ENCODE measurements at places on chromosomes 16 and 17.
A peak's percentile ranks its signal among the peaks of the same experiment; 100 is the strongest.

- no peak for DNase-seq
Observed at GRCh38 chr16:84917492-84917891, 93.8 kb downstream of the ZDHHC7 start.

GRCh38 chr17:33233811-33234177 is 59.3 kb downstream of the ASIC2 start:
- DNase-seq = no peak

DNA sequence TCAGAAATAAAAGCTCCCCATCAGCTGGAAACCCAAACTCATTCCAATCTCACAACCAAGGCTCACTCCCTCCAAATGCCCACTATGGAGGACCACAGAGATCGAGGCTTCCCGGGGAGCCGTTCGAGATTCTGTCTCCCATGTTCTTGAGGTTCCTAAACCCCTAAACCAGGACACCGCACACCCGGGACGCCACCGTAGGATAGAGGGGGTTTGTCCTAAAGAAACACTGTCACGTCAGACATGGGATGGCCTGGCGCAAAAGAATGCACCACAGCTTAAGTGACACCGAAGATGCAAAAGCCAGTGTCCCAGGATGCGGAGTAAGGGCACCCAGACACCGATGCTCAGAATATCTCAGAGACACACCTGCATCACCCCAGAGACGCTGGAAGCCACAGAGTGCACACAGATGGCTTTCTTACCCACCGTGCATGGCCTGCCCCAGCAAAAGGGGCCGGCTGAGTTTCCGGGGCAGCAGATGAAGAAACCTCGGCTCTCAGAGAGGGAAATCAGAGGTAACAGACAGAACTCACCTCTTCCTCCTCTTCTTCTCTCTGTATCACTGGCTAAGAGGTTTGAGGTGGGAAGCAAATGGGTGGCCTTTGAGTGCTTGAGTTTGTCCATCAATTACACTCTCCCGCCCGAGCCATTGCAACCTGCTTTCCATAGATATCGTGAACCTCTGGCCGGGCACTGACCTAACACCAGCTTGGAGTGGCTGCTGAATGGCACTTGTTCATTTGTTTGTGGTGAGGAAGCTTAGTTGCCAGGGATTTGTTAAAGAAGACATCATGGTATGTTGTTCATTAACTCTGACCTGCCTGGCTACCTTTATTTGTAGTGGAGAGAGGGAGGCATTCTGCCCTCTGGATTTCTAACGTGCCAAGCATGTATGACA is 65.1 kb upstream of the TNRC6C start:
- DNase-seq = no peak

GRCh38 chr17:37276475-37276874 is 99.3 kb upstream of the C17orf78 start:
- no peak for DNase-seq

DNA sequence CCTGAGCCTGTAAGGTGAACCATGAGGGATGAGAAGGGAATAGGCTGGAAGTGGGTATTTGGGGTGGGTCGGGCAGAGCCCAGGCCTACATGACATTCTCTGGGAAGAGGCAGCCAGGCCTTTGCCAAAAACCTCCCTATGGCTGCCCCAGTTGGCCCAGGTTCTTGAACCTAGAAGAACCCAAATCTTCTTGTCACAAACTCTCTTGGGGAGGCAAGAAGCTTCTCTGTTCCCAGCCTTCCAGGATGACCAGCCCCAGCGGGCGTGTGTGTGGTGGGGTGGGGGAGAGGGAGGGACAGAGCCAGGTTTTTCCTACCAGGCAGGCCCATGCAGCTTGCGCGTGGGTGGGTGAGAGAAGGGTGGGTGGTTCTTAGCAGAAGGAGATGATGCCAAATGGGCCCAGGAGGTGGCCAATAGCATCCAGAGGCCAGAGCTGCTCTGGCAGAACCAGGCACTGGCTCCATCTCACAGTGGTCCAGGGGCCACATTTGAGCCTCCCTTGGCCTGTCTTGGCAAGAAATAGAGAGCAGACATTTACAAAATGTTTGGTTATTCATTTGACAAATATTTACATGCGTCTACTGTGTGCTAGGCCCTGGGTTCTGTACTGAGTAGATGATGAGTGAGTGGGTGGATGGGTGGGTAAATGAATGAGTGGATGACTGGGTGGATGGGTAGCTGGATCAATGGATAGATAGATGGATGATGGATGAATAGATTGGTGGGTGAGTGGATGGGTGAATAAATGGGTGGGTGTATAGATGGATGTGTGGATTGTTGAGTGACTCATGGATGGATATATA is 44.3 kb upstream of the PLCG2 start:
- no peak for DNase-seq

DNA sequence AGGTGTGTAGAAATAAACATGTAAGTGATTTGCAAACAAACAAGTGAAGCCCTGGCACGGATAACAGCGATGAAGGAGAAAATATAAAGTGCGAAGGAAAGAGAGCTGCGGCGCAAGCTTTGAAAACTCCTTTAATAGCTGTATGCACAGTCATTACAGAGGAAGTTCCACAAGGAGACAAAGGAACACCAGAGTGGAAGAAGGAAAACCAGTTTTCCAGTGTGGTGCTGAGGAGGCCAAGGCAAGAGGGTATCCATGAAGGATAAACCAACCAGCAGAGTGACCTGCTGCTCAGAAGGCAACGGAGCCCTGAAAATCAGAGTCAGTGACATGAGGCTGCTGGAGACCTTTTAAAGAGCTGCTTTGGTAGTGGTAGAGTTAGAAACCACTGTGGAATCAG is 24.4 kb downstream of the METTL16 start:
- no peak for DNase-seq

- DNase-seq = no peak
Observed at GRCh38 chr17:81482673-81483072, 29.9 kb downstream of the ACTG1 start.

DNA sequence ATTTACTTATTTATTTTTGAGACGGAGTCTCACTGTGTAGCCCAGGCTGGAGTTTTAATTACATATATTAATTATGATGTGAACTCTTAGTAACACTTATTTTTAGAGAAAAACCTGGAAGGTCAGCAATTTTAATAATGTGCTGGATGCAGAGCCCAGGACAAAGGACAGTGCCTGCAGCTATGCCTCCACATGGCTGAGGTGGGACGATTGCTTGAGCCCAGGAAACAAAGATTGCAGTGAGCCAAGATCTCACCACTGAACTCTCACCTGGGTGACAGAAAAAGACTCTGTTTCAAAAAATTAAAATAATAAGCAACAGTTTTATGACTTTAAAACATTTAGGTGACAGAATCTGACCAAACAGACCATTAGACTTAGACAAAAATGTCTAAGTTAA is 11.0 kb upstream of the CARD14 start:
- DNase-seq = no peak

- DNase-seq = no peak
Observed at GRCh38 chr17:28948342-28948741, 3.0 kb downstream of the PHF12 start.

- DNase-seq = no peak
Observed at GRCh38 chr16:20675488-20676267, 21.8 kb downstream of the ACSM1 start.

GRCh38 chr16:83898463-83899271 is at the start of gene MLYCD:
Gene MLYCD (plus strand): TSS chr16:83899115. CDS start chr16:83899145, 30 bp downstream.
- peak; percentile 52 for DNase-seq

- DNase-seq = no peak
Observed at GRCh38 chr17:22300731-22301352, 608.5 kb downstream of the KCNJ18 start.

DNA sequence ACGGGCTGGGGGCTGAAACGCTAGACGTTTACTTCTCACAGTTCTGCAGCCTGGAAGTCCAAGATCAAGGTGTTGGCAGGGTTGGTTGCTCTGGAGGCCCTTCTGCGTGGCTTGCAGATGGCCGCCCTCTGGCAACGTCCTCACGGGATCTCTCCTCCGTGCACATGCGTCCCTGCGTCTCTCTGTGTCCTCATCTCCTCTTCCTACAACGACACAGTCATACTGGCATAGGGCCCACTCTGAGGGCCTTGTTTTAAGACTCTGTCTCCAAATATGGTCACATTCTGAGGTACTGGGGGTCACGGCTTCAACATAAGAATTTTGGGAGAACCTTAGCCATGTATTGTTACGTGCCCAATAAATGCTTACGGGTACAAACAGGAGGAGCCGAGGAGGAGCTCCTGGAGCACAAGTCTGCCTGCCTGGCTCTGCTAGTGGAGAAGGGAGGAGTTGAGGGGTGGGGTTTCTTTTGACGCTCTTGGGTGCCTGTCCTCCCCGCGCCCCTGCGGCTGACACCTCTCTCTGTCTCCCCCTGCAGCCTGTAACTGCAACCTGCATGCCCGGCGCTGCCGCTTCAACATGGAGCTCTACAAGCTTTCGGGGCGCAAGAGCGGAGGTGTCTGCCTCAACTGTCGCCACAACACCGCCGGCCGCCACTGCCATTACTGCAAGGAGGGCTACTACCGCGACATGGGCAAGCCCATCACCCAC is 141.1 kb downstream of the NTN1 start:
- no peak for DNase-seq

GRCh38 chr17:57327176-57327970 is 71.0 kb downstream of the MSI2 start:
- DNase-seq = no peak

All from activated CD4-positive, CD25-positive, alpha-beta regulatory T cell (primary cell).